K562 (cell line): ENCODE measurements at places on chromosomes 6 and 20. TPM values are rescaled to one million over a fixed set of nuclear protein-coding genes. Genes with fewer than 3 reads are reported as not detected.

Gene GTSF1L
- not detected in 2 replicates for polyA plus RNA-seq

Gene RBPJL
- not detected in 2 replicates for polyA plus RNA-seq

Gene CFAP206
- 0.09 and 0.33 TPM in 2 replicates for polyA plus RNA-seq

Gene NMBR
- polyA plus RNA-seq = not detected in 2 replicates

Gene KIF13A
- polyA plus RNA-seq = 22.5 and 22.6 TPM in 2 replicates

Gene OLIG3
- polyA plus RNA-seq = not detected in 2 replicates

GRCh38 chr6:113587078-113587699 is 270.0 kb upstream of the MARCKS start:
- no peaks in the 10 kb centered on the region for H3K27me3 ChIP-seq
- no peaks in the 10 kb centered on the region for H3K36me3 ChIP-seq
- H3K4me3 ChIP-seq = no peak overlapping the region
- no peaks in the 10 kb centered on the region for H3K4me1 ChIP-seq

GRCh38 chr6:20866935-20867703 is 332.9 kb downstream of the CDKAL1 start:
- H3K27ac ChIP-seq = no peak overlapping the region
- no peaks in the 10 kb centered on the region for H3K4me1 ChIP-seq

- no peak for DNase-seq
- no peaks in the 10 kb centered on the region for H3K36me3 ChIP-seq
- H3K27me3 ChIP-seq = peaks cover 46% of the 10 kb centered on the region
- no peak overlapping the region for H3K27ac ChIP-seq
- no peak overlapping the region for H3K4me3 ChIP-seq
- H3K4me1 ChIP-seq = no peaks in the 10 kb centered on the region
Measured at GRCh38 chr6:148570456-148570855, 176.4 kb upstream of the UST start.

- H3K4me1 ChIP-seq = no peaks in the 10 kb centered on the region
- no peak overlapping the region for H3K4me3 ChIP-seq
- H3K27me3 ChIP-seq = no peaks in the 10 kb centered on the region
- H3K36me3 ChIP-seq = no peaks in the 10 kb centered on the region
- no peak overlapping the region for H3K27ac ChIP-seq
- DNase-seq = peak; percentile 4
Measured at GRCh38 chr20:10369723-10370090, 64.3 kb downstream of the MKKS start.

GRCh38 chr20:4749326-4749725 is 27.6 kb downstream of the PRND start:
- no peaks in the 10 kb centered on the region for H3K4me1 ChIP-seq
- DNase-seq = no peak
- H3K27me3 ChIP-seq = no peaks in the 10 kb centered on the region
- no peak overlapping the region for H3K27ac ChIP-seq
- H3K36me3 ChIP-seq = no peaks in the 10 kb centered on the region

DNA sequence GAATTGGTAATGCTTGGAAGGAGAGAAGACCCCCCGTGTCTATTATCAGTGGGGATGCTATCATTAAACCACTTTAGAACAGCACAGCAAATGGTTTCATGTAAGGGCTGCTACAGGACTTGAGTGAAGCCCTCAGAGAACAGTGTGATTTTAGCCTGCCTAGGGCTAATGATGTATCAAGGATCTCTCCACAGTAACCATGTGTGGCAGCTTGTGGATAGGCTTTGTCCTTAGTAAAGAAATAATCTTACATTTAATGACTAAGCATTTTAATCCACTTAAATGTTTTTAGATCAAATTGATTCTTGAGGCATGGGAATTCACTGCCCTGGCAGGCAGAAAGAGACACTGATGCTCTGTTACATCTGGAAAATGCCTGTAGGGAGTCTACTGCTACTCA is 495.1 kb downstream of the NKAIN2 start:
- no peaks in the 10 kb centered on the region for H3K36me3 ChIP-seq
- H3K4me3 ChIP-seq = no peak overlapping the region
- H3K27me3 ChIP-seq = no peaks in the 10 kb centered on the region
- H3K4me1 ChIP-seq = no peaks in the 10 kb centered on the region
- no peak for DNase-seq
- no peak overlapping the region for H3K27ac ChIP-seq

DNA sequence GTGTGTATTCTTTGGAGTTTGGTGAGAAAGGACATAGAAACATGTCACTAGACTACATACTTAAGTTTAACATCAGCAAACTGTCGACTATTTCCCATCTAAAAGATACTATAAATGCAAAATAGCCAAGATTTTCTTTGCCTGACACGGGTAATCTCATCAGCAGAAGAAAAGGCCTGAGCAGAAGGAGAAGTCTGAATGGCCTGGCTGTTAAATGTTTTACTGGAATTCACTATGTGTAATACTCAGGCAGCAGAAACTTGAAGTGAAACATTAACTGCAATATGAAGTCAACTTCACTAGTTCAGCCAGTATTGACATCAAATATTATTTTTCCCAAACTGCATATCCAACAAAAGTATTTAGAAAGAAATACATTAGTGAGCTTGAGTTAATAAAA is 6.4 kb upstream of the DSE start:
- H3K27me3 ChIP-seq = peaks cover 12% of the 10 kb centered on the region; the same call in 2 of the 3 replicates
- H3K36me3 ChIP-seq = no peaks in the 10 kb centered on the region
- no peak overlapping the region for H3K27ac ChIP-seq

GRCh38 chr6:89834884-89835792 is 5.5 kb downstream of the CASP8AP2 start:
- no peak for DNase-seq
- H3K4me1 ChIP-seq = peaks cover 14% of the 10 kb centered on the region; the same call in 1 of the 2 replicates
- peaks cover 62% of the 10 kb centered on the region for H3K36me3 ChIP-seq
- H3K27me3 ChIP-seq = no peaks in the 10 kb centered on the region

- H3K27me3 ChIP-seq = no peaks in the 10 kb centered on the region
- no peak overlapping the region for H3K4me3 ChIP-seq
- DNase-seq = no peak
- no peak overlapping the region for H3K27ac ChIP-seq
Measured at GRCh38 chr20:32509639-32510066, 75.5 kb downstream of the NOL4L start.

GRCh38 chr20:32560989-32561830 is 23.9 kb downstream of the NOL4L start:
- no peaks in the 10 kb centered on the region for H3K27me3 ChIP-seq
- no peak overlapping the region for H3K4me3 ChIP-seq
- peaks cover 63% of the 10 kb centered on the region for H3K36me3 ChIP-seq
- no peak overlapping the region for H3K27ac ChIP-seq
- peaks cover 17% of the 10 kb centered on the region for H3K4me1 ChIP-seq

GRCh38 chr6:35018746-35019145 is 122.4 kb downstream of the TCP11 start:
- H3K27ac ChIP-seq = no peak overlapping the region
- H3K27me3 ChIP-seq = no peaks in the 10 kb centered on the region
- peaks cover 11% of the 10 kb centered on the region; the same call in 1 of the 3 replicates for H3K36me3 ChIP-seq
- no peak for DNase-seq

DNA sequence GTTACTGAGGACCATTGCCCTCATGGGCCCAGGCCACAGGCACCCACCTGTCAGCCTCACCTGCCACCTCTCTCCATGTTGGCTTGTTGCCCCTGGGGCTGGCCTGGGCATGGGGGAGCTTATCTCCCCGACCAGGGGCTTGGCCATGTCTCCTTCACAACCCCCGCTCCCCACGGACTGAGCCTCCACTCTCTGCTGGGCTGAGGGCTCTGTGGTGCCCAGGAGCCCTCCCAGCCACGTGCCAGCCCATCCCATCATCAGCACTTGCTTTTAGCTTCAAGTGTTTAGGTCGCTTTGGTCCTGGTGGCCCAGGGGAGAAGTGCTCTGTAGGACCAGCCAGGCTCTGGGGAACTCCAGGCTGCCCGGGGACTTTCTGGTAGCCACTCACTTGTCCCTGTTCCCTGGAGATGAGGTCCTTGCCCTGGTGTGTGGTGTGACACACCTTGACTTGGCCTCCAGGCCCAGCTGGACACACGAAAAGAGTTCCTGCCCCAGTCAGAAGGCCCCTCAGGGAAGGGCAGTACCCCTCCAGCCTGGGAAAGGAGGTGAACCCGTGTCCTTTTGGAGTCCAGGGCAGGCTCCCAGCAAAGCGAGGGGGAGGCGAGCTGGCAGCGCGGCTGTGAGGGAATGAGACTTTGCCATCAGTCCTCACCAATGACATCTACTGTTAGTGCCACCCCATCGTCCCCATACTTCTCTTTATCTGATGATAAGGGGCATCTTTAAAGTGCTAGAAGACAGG is 352.6 kb downstream of the ZFAND3 start:
- H3K4me3 ChIP-seq = no peak overlapping the region
- DNase-seq = no peak
- H3K4me1 ChIP-seq = peaks cover 16% of the 10 kb centered on the region
- H3K27me3 ChIP-seq = peaks cover 33% of the 10 kb centered on the region

DNA sequence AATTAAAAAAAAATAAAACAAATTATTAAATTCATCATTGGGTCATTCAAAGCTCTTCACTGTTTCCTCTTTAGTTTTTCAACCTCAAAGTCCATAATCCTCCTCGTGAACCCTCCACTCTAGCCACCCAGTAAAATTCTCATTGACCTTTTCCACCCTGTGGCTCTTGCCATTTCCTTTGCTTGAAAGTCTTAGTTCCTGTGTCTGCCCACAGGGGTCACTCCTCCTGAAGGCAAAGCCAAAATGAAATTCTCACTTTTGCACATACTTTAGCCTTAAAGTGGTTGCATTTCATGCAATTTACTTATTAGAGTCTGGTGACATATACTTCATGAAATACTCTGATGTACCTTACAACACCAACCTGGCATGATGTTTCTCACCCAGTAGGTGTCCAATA is 263.7 kb downstream of the BMP2 start:
- DNase-seq = no peak
- no peak overlapping the region for H3K4me3 ChIP-seq
- no peaks in the 10 kb centered on the region for H3K36me3 ChIP-seq

- H3K4me3 ChIP-seq = no peak overlapping the region
- DNase-seq = no peak
- H3K36me3 ChIP-seq = no peaks in the 10 kb centered on the region
- H3K27me3 ChIP-seq = no peaks in the 10 kb centered on the region
- H3K4me1 ChIP-seq = no peaks in the 10 kb centered on the region
Measured at GRCh38 chr6:67952948-67953347, 682.1 kb upstream of the ADGRB3 start.

- peaks cover 13% of the 10 kb centered on the region for H3K4me1 ChIP-seq
- DNase-seq = no peak
- no peak overlapping the region for H3K27ac ChIP-seq
- H3K27me3 ChIP-seq = peaks cover 27% of the 10 kb centered on the region
- H3K4me3 ChIP-seq = no peak overlapping the region
- H3K36me3 ChIP-seq = no peaks in the 10 kb centered on the region
Measured at GRCh38 chr6:14207448-14207847, 89.9 kb downstream of the CD83 start.

- no peak for DNase-seq
- H3K27me3 ChIP-seq = no peaks in the 10 kb centered on the region
- H3K4me3 ChIP-seq = no peak overlapping the region
- no peak overlapping the region for H3K27ac ChIP-seq
- H3K36me3 ChIP-seq = peaks cover 17% of the 10 kb centered on the region; the same call in 1 of the 3 replicates
Measured at GRCh38 chr20:17662333-17663039, 19.6 kb downstream of the RRBP1 start.

DNA sequence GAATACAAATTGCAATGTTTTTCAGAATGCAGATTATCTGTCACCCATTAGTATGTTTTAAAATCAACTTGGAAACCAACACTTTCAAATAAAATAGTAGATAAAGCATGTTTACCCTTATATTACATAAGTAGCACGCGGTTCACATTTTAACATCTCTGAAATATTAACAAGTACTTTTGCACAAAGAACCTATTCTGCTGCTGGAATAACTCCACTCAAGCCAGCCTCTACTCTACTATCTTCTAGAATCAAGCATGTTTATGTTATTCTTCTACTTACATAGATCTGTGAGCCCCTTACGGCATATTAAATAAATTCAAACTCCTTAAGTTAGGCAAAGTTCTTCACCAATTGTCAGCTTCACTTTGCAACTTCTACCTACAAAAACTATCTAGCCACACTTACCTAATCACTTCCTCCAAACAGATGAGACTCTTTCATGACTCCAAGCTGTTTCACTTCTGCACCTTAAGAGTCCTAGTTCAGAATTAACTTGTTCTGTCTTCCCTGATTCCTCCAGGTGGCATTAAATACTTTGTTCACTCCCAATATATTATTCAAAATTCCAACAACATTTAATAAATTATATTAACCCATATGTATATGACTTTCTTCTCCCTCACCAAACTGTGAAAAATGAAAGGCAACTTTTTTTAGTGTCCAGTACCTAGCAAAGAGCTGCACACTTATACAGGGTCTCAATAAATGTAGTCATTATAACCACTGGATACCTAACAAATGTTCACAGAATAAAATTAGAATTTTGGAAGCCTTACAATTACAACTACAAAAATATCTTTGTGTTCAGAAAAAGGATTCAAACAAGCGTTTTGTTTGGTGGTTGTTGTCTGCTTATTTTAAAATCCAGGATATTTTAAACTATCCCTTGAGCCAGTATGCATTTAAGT is 12.1 kb downstream of the CEP85L start:
- no peak for DNase-seq
- no peak overlapping the region for H3K27ac ChIP-seq
- no peak overlapping the region for H3K4me3 ChIP-seq
- no peaks in the 10 kb centered on the region for H3K27me3 ChIP-seq

DNA sequence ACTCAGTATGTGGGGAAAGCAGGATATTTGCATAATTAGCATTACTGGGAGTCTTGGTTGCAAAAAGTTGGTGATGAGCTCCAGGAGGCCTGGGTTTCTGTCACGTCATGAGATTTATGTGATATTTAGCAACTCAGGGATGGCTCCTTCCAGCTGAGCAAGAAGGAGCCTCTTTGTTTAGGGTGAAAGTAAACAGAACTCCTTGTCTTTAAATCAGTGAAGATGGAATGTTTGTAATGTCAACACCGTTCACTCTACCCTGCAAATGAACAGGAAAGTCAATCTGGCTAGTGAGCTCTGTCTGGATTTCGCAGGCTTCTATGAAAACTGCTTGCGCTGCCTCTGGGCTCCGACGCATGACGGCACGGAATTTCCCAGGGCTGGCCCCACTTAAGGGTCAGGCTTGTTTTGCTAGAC is 86.9 kb downstream of the PXDC1 start:
- H3K27ac ChIP-seq = no peak overlapping the region
- no peaks in the 10 kb centered on the region for H3K36me3 ChIP-seq
- peaks cover 59% of the 10 kb centered on the region for H3K27me3 ChIP-seq
- DNase-seq = no peak
- no peak overlapping the region for H3K4me3 ChIP-seq
- H3K4me1 ChIP-seq = no peaks in the 10 kb centered on the region

- DNase-seq = no peak
- no peak overlapping the region for H3K4me3 ChIP-seq
- no peaks in the 10 kb centered on the region for H3K4me1 ChIP-seq
- H3K27me3 ChIP-seq = no peaks in the 10 kb centered on the region
- H3K27ac ChIP-seq = no peak overlapping the region
Measured at GRCh38 chr6:99745651-99746050, 139.0 kb downstream of the PRDM13 start.

DNA sequence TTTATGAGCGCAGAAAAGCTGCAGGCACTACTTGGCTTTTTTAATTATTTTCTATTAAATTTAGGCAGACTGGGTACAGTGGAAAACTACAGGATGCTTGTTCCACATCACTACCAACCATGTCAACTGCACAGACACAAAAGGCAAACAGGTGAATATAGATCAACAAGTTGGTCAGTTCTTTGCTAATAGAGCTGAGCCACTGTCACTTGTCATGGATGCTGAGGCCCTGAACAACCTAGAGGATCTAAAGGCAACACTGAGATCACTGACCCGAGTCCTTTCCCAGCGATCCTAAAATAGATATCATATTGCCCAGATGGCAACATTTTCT is 34.5 kb upstream of the FAM83C start:
- peaks cover 41% of the 10 kb centered on the region for H3K4me1 ChIP-seq
- no peaks in the 10 kb centered on the region for H3K27me3 ChIP-seq
- H3K36me3 ChIP-seq = peaks cover 13% of the 10 kb centered on the region
- no peak for DNase-seq
- H3K27ac ChIP-seq = no peak overlapping the region
